Foreskin keratinocyte (primary cell): ENCODE measurements at places on chromosomes 4 and X. TPM values are rescaled to one million over a fixed set of nuclear protein-coding genes. Genes with fewer than 3 reads are reported as not detected.

DNA sequence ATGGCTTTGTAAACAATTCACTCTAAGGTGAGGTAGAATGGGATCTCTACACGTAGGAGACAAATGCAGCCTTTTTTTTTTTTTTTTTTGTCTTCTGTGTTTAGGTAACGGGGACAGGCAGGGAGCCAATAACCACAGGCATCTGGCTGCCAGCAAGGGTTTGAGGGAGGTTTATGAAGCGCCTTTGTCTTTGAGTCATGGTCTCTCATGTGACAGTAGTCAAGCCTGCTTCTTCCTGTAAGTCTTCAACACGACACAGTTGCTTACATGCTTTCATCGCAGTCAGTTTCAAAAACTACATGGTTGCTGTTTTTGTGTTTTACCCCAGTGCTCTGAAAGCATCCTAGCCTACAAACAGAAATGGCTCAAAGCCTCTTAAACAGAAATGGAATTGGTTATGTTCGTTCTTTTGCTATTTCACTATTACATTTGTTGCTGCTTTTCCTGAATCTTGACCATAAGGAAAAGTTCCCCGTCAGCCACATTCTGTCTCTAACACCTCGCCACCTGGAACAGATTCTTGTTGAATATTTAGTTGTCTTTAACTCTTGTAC lies 127.8 kb upstream of the METTL14 start:
- DNase-seq: peak; percentile 29

DNA sequence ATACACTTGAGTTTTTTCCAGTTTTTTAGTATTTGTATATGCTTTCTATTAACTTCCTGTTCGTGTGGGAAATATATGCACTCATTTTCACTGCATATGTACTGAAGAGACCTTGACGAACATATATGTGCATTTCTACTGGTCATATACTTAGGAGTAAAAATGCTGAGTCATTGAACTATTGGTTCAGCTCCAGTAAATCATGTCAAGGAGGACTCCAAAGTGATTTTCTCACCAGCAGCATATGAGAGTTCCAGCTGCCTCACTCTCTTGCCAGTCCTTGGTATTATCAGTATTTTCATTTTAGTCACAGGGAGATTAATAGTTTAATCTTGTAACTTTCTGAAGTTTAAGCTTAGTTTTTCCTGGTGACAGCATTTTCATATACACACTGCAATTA lies 2750.2 kb downstream of the ARAP2 start:
- DNase-seq: no peak

The L1CAM gene
- polyA plus RNA-seq: 22.7 and 39.1 TPM in 2 replicates

- DNase-seq: no peak
These were observed 29.7 kb downstream of the FAM133A start for GRCh38 chrX:93703701-93704100.

- no peak for DNase-seq
These were observed 8.2 kb upstream of the GPR78 start for GRCh38 chr4:8571702-8572685.
